Esophagus squamous epithelium (tissue), 5 donors: ENCODE measurements at places on chromosomes 5 and 9. TPM values are rescaled to one million over a fixed set of nuclear protein-coding genes. Genes with fewer than 3 reads are reported as not detected.

PHF2 gene
- 13.3 TPM for total RNA-seq

ADAMTS6 gene
- total RNA-seq, result 1.8 TPM

CDO1 gene
- total RNA-seq, result 5.7 TPM

SPATA31C1 gene
- not detected for total RNA-seq

PCDHA1 gene
- total RNA-seq, result not detected

ANKRD18A gene
- 1.9 TPM for total RNA-seq

GRCh38 chr5:65100911-65101631 is 332.3 kb downstream of the CWC27 start:
- peak overlapping the region; percentile 87 for H3K27ac ChIP-seq
- no peak overlapping the region for H3K4me3 ChIP-seq
- H3K27me3 ChIP-seq, result no peaks in the 10 kb centered on the region
- DNase-seq, result no peak
- no peaks in the 10 kb centered on the region for H3K36me3 ChIP-seq
- no peaks in the 10 kb centered on the region for H3K4me1 ChIP-seq

DNA sequence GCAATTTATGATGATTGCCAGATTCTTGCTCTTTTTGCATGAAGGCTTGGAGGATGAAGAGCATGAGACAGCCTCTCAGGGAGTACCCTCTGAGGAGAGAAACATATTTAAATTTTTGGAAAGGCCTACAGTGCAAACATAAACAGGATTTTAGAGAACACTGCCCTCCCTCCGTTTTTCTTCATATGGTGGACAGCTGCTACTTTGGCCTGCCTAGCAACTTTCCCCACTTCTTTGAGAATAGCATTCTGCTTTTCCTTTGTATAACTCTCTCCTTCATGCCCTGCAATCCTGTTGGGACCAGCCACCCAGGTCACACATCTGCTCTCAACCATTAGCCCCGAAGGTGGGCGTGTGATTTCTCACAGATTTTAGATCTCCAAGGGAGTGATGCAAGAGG is 20.5 kb upstream of the TXN start:
- H3K27ac ChIP-seq, result no peak overlapping the region
- H3K27me3 ChIP-seq, result no peaks in the 10 kb centered on the region
- DNase-seq, result no peak
- no peak overlapping the region for H3K4me3 ChIP-seq

GRCh38 chr5:29214839-29215238 is 1978.6 kb upstream of the CDH6 start:
- H3K36me3 ChIP-seq, result no peaks in the 10 kb centered on the region
- no peak for DNase-seq
- no peak overlapping the region for H3K4me3 ChIP-seq
- no peaks in the 10 kb centered on the region for H3K4me1 ChIP-seq
- H3K27ac ChIP-seq, result no peak overlapping the region
- H3K27me3 ChIP-seq, result no peaks in the 10 kb centered on the region

- H3K4me1 ChIP-seq, result peaks cover 6% of the 10 kb centered on the region
- DNase-seq, result no peak
- H3K4me3 ChIP-seq, result peak overlapping the region; percentile 90
Observed at GRCh38 chr9:14314929-14315874, 1.3 kb upstream of the NFIB start.

DNA sequence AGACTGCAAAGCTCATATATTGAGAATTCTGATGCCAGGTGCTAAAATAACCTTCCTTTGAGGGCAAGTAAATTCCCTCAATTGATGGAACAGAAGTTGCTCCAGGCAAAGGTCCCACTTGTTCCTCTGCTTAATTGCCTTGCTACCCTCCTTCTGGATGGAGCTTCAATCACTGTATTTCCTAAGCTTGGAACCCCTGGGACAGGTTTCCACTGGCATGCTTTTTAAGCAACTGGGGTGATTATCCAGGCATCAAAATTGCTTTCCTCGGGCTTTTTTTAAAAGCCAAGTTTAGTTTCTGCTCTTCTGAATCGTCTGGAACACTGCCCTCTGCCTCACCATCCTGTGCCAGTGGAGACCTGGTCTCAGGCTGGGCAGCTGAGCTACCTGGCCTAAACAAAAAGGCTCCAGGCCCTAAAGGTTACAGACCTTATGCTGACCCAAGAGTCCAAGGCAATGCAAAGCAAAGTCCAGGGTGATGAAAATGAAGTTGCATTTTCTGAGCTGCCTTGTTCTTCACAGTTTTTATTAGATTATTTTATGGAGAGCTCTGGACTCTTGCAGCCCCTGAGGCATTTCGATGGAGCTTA is 167.9 kb upstream of the CD180 start:
- no peaks in the 10 kb centered on the region for H3K27me3 ChIP-seq
- no peaks in the 10 kb centered on the region for H3K36me3 ChIP-seq
- no peak overlapping the region for H3K4me3 ChIP-seq
- no peak overlapping the region for H3K27ac ChIP-seq

- no peaks in the 10 kb centered on the region for H3K27me3 ChIP-seq
- no peaks in the 10 kb centered on the region for H3K4me1 ChIP-seq
- H3K4me3 ChIP-seq, result no peak overlapping the region
- H3K36me3 ChIP-seq, result no peaks in the 10 kb centered on the region
- no peak overlapping the region for H3K27ac ChIP-seq
Observed at GRCh38 chr5:36573438-36573837, 33.0 kb upstream of the SLC1A3 start.

- no peaks in the 10 kb centered on the region for H3K4me1 ChIP-seq
- no peak overlapping the region for H3K4me3 ChIP-seq
- DNase-seq, result no peak
Observed at GRCh38 chr5:82549263-82549662, 271.1 kb upstream of the RPS23 start.

GRCh38 chr9:136010615-136011361 is 49.6 kb upstream of the UBAC1 start:
- H3K4me1 ChIP-seq, result peaks cover 23% of the 10 kb centered on the region
- DNase-seq, result no peak
- H3K36me3 ChIP-seq, result no peaks in the 10 kb centered on the region
- peak overlapping the region; percentile 62 for H3K27ac ChIP-seq

DNA sequence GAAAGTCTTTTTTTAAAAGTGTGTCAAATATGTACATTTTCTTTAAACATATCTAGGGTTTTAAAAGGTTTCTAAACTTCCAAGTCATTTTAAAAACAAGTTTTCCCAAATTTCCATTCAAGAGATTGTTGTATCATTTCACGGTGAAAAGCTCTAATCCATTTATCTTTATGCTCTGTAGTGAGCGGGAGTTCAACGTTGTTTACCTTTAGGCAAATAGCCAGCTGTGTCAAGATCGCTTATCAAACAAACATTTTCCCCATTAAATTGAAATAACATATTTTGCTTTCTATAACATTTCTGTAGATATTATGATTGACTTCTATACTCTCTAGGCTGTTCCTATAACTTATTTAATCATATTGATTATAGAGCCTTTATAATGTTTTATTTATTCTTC is 75.1 kb downstream of the CTSL start:
- no peaks in the 10 kb centered on the region for H3K36me3 ChIP-seq
- H3K27me3 ChIP-seq, result no peaks in the 10 kb centered on the region
- no peaks in the 10 kb centered on the region for H3K4me1 ChIP-seq
- H3K27ac ChIP-seq, result no peak overlapping the region
- DNase-seq, result no peak

GRCh38 chr9:72465593-72465984 is 55.8 kb upstream of the TMC1 start:
- no peak overlapping the region for H3K4me3 ChIP-seq
- H3K4me1 ChIP-seq, result no peaks in the 10 kb centered on the region
- no peaks in the 10 kb centered on the region for H3K27me3 ChIP-seq
- H3K36me3 ChIP-seq, result no peaks in the 10 kb centered on the region
- peak overlapping the region; percentile 73 for H3K27ac ChIP-seq

DNA sequence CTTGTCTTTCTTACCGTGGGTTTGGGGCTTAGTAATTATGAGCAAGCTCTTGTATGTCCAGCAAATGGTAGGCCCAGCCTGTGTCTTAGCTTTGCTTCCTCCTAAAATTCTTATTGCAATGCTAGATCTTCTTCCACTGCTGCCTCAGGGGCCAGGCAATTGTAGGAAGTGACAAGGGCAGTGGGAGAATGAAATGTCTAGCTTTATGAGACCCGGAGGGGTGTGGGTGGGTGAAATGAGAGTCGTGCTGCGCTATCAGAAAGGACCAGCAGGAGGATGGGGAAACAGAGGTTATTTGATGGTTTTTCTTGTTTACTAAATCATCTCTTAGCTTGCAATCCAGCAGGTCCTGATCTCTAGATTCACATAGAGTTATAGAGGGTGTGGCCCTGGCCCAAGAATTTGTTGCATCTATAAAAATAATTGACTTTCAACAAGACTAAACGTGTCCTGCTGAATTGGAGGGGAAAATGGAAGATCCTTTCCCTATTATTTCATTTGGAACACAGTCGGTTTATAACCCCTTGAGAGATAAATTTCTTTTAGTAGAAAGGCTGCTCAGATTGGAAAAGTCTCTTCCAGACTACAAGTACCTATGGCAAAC is 43.7 kb downstream of the ZNF366 start:
- H3K4me3 ChIP-seq, result no peak overlapping the region
- no peaks in the 10 kb centered on the region for H3K36me3 ChIP-seq
- H3K27me3 ChIP-seq, result no peaks in the 10 kb centered on the region
- peak overlapping the region; percentile 74 for H3K27ac ChIP-seq
- H3K4me1 ChIP-seq, result peaks cover 35% of the 10 kb centered on the region
- no peak for DNase-seq
